Stimulated activated CD8-positive, alpha-beta memory T cell treated with anti-CD3 and anti-CD28 coated beads, Interleukin-15, amount 100 ng/mL, for 24 hours (primary cell): ENCODE measurements at places on chromosomes 16 and 17.

DNA sequence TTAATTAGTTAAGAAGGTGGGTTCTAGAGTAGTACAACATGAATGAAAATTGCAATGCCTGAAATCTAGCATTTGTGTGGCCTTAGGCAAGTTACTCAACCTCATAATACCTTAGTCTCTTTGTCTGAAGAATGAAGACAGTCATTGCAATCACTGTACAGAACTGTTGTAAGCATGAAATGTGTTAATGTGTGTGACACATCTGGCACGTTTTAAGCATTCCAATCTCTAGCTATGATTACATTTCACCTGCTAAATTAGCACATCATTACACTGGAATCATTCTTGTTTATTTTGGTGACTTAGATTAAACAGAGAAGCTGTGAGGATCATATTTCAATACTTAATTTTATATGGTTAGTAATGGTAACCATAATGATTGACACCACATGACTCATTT is 629.7 kb upstream of the KIF2B start:
- no peak for DNase-seq

GRCh38 chr16:85660843-85661739 is 27.7 kb downstream of the GINS2 start:
- DNase-seq: no peak

DNA sequence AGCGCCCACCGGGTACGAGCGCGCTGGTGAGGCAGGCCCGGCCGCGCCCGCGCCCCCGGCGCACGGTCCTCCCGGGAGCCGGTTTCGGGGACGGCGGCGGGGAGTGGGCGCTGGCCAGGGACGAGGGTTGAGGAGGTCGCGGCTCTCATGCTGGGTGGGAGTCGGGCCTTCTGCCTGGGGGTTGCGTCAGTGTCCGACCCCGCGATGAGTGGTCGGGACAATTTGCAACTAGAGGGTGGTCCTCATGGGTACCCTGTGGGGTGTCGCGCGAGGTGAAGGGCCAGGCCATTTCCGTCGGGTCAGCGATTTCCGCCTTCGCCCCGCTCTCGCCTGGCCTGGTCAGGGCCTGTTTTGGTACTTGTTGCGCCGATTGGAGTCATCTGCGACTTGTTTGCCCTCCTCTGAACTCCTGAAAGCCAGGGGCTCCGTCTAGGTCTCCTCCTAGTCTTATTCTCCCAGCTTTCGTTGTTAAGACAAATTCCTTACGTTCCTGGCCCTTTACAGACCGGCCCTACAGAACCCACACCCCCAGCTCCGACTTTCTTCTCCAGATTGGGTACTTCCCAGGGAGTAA is 14.9 kb downstream of the NAA60 start:
- no peak for DNase-seq

GRCh38 chr17:40364906-40365305 is 369 bp upstream of the GJD3 start:
- no peak for DNase-seq

DNA sequence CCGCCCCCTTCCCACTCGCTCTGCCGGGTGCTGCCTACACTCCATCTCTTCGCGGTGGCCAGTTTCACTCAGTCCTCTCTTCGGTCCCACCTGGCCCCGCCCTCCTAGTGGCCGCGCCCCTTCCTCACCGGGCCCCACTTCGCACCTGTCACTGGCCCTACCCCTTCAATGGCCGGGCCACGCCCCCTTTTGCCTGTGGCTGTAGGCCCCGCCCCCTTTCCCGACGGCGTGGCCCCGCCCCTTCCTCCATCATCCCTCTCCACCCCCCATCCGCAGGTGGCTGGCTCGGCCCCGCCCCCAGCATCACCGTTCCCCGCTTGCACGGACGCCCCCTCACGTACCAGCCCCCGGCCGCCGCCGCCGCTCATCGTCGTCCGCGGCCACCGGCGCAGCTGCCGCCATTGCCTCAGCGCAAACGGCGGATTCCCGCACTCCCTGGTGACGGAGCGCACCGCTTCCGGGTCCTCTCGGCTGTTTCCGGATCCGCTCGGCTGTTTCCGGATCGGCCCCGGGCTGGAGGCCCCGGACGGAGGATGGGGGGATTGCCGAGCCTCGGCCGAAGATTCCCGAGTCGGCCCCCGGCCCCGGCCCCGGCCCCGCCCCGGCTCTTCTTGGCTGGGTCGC is at the start of gene RABEP2:
RABEP2 (minus strand) TSS at position 477 of the 624 bp plus-strand sequence; CDS start at position 402, 75 bp downstream.
- DNase-seq: peak; percentile 97

DNA sequence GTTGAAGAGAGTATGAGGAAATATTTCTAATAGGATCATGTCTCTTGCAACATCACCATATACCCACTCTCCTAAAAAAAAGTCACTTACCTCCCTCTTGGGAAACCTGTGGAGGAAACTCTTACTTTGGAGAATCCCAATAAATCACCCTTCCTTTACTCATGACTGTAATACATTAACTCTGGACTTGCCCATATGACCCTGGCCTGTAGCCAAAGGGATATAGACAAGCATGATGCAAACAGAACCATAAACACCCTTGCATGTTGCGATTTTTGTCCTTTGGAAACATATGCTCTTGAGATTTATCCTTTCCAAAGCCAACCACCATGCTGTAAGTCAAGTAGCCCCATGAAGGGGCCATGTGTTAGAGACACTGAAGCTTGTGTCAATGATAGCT is 19.5 kb downstream of the CDH11 start:
- DNase-seq: no peak

DNA sequence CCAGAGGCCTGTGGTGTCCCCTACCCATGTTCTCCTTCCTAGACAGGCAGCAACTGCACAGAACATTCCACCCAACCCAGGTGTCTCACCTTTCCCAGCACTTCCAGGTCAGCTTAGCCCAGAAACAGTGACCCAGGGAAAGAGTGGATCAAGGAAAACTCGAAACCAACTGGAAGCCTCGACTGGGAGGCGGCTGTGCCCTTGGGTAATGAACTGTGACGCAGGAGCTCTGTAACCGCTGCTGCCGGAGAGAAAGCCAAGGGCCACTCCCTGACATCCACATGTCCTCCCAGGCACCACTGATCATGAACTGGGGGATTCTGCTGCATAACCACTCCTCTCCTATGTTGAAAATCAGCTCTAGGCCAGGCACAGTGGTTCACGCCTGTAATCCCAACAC is 34.4 kb downstream of the WDR59 start:
- DNase-seq: no peak

- DNase-seq: no peak
Measured at GRCh38 chr17:13362341-13363122, 239.2 kb downstream of the HS3ST3A1 start.

DNA sequence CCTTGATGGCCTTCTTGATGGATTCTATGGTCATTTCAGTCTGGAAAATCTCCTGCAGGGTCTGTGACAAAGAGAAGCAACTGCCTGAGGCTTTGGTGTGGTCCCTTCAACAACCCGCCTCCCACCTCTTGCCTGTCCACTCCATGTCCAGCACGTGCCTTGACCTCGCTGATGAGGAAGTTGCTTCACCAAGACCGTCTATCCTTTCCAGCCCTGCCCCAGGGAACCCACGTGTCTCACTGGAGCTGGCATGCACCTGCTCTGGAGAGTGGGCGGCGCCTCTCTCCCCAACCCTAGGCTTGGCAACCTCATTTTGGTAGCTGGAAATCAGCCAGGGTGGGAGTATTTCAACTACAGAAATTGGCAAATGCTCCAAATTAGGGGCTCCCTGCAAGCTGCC is 32.6 kb downstream of the TEKT3 start:
- DNase-seq: no peak

DNA sequence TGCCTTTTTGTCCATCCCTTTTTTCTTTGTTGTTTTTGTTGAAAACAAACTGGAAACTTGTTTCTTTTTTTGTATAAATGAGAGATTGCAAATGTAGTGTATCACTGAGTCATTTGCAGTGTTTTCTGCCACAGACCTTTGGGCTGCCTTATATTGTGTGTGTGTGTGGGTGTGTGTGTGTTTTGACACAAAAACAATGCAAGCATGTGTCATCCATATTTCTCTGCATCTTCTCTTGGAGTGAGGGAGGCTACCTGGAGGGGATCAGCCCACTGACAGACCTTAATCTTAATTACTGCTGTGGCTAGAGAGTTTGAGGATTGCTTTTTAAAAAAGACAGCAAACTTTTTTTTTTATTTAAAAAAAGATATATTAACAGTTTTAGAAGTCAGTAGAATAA is 4.9 kb downstream of the SOX9 start:
- no peak for DNase-seq

DNA sequence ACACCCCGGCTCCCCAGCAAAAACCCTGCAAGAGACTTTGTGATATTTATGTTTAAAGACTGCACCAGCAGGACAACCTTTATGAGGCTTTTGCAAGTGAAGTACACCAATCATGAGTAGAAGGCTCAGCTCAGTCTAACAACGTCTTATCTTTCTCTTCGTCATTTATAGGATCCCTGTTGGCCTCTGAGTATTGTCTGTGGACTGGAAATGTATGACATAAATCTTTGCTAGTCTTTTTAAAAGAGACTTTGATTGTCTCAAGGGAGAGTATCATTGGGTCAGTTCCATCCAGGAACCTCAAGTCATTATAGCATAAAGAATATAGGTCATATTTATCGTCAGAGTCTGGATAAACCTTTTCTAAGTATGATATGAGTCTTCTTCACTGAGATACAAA is 505.0 kb upstream of the SOX9 start:
- DNase-seq: no peak

GRCh38 chr16:12449374-12449773 is 354.3 kb downstream of the CPPED1 start:
- DNase-seq: no peak

DNA sequence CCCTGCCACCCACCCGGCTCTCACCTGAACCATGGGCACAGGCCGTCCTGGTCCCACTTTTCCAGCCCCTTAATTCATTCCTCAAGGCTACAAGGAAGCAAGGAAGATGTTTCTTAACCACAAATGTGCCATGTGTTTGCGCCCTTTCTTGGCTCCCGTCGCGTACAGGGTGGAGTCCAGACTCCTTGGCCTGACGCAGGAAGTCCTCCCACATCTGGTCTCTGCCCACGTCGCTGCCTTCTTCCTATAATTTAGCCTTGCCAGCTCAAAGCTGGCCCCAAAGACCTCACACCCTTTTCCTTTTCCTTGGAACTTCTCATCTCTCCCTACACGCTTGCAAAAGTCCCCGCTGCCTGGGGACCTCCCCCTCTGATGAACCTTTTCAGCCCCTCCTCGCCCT is 38.8 kb upstream of the BHLHA9 start:
- DNase-seq: no peak

- no peak for DNase-seq
Measured at GRCh38 chr16:50371036-50371716, 2.4 kb upstream of the BRD7 start.

DNA sequence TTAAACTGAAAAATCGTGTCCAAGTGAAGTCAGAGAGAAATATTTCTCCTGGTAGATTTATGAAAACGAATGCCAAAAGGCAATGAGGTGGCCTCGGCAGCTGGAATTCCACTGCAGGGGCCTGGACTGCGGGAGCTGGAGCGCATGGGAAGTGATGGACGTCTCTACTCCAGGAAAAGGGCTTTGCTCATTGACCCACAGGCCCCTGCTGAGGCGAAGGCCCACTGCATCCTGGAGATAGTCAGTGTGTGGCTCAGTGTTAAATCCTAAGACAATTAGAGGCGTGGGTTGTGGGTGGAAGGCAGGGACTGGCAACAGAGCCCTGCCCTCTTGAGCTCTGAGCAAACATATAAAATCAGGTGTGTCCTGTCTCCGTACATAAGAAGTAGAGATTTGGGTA is 191.4 kb downstream of the SLC39A11 start:
- DNase-seq: no peak
